ENCODE measurements at places on chromosomes 1 and 21.

DNA sequence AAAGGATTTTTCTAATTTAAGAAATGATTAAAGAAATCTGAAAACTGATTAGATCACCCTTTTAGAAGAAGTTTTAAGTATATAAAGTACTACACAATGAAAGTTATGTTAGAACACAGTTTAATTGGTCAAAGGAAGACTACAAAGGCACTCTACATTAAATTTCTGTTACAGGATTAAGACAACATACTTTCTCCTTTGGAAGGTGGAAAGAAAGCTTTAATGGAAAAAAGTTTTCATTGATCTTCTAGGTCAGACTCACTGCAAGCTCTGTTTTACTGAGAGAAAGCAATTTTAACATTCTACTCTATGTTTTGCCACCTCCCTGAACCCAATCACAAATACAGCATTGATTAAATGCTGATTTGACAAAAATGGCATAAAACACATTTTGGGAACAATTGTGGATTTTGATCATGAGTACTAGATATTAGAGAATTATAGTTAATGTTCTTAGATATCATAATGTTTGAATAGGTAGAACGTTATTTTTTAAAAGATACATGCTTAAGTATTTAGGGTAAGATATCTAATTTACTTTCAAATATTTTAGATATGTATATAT lies 32.0 kb downstream of the WDR26 start:
- no peak for DNase-seq

GRCh38 chr1:245433561-245433960 lies 278.8 kb downstream of the KIF26B start:
- no peak for DNase-seq

GRCh38 chr1:44013949-44014348 lies 17.3 kb downstream of the SLC6A9 start:
- no peak for DNase-seq

GRCh38 chr1:214354440-214355148 lies 73.6 kb downstream of the SMYD2 start:
- no peak for DNase-seq

- no peak for DNase-seq
Observed at GRCh38 chr1:1058921-1059493, 15.1 kb downstream of the RNF223 start.

- no peak for DNase-seq
Observed at GRCh38 chr1:165637427-165637826, 6.4 kb downstream of the MGST3 start.

GRCh38 chr1:41882486-41882885 lies 36.2 kb downstream of the HIVEP3 start:
- DNase-seq, result no peak

DNA sequence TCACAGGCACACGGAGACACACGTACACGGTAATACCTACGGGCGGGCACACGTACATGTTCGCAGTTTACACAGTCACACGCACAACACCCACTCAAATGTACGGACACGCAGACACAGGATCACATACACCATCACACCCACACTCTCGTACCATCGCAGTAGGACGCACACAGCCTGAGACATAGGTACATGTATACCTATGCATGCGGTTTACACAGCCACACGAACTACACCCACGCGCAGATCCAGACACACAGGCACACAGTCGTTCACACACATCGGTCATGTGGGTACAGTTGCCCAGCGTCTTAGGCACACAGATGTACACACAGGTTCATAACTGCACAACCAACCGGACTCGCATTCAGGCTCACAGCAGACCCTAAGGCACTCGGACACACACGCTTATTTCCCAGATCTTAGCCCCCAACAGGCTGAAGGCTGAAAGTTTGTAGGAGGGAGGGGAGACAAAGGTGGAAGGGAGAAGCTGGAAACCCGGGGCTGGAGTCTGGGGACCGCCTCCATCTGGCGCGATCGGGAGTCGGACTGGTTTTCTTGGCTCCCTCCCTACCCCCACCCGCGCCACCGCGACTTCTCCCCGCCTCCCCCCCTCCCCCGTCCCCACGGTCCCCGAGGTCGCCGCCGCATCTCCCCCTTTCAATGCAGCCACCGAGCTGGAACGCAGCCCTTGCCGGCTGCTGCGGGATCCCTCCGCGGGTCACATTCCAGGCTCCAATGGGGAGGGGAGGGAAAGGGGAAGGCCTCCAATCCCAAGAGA lies 51.9 kb upstream of the SYNC start:
- no peak for DNase-seq

GRCh38 chr1:211627259-211627658 lies 48.2 kb downstream of the NEK2 start:
- DNase-seq, result no peak

DNA sequence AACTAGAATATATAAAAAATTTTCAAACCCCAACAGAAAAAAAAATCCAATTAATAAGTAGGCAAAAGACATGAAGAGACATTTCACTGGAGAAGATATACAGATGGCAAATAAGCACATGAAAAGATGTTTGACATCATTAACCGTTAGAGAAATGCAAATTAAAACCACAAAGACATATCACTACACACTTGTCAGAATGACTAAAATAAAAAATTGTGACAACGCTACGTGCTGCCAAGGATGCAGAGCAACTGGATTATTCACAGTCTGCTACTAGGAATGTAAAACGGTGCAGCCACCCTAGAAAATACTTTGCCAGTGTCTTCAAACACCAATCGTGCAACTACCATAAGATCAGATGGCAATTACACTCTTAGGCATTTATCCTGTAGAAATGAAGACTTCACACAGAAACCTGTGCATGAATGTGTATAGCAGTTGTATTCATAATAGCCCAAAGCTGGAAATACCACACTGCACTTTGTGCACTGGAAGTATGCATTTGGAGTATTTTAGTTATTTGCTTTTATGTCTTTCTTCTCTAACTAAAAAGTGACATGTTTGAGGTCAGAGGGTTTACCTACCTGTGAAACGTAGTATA lies 75.3 kb upstream of the PALMD start:
- no peak for DNase-seq

- no peak for DNase-seq
Observed at GRCh38 chr1:222004784-222005183, 262.9 kb upstream of the DUSP10 start.

GRCh38 chr1:243710467-243710866 lies 139.6 kb downstream of the AKT3 start:
- no peak for DNase-seq

- no peak for DNase-seq
Observed at GRCh38 chr1:80417671-80418070, 1383.1 kb upstream of the ADGRL2 start.

DNA sequence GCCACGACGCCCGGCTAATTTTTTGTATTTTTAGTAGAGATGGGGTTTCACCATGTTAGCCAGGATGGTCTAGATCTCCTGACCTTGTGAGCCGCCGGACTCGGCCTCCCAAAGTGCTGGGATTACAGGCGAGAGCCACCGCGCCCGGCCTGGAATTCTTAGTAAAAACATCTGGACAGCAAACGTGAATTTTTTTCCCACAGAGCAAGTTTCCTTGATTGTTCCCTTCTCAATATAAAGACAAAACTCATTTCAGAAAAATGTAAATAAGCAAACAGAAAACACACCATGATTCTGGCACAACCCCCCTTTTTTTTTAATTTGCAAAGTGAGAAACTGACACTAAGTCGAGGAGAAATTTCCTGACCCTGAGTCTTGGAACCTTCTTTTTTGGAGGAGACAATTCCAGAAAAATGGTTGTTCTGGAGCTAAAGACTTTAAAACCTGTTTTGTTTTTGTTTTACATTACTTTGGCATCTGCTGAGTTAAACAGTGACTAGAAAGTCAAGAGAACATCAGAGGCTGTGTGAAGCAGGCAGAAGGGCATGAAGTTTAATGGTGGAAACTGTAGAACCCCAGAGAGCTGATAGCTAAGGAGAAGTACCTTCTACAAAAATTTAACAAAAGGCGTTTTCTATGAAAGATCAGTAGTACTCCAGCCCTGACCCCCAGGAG lies 10.3 kb upstream of the HMGCS2 start:
- no peak for DNase-seq

- DNase-seq, result no peak
Observed at GRCh38 chr1:153534925-153535241, 908 bp downstream of the S100A6 start.
